ENCODE measurements at places on chromosomes 5 and 9. TPM values are rescaled to one million over a fixed set of nuclear protein-coding genes. Genes with fewer than 3 reads are reported as not detected.

SPATA31E1 gene
- not detected for total RNA-seq

PCDHA6 gene
- not detected for total RNA-seq

ZNF483 gene
- total RNA-seq, result 0.59 TPM

DEPDC1B gene
- total RNA-seq, result 15.9 TPM

FOXD4L3 gene
- not detected for total RNA-seq

TAF11L5 gene
- not detected for total RNA-seq

ADGRV1 gene
- total RNA-seq, result 0.47 TPM

BAG1 gene
- total RNA-seq, result 60.1 TPM

DNAJC18 gene
- 12.1 TPM for total RNA-seq

MEIKIN gene
- total RNA-seq, result not detected

LCN15 gene
- not detected for total RNA-seq

PPP2R2B gene
- 7.6 TPM for total RNA-seq

All from M059J (cell line).